ENCODE measurements at places on chromosomes 6 and 20.

GRCh38 chr6:42783876-42784642 lies 2.2 kb downstream of the BICRAL start:
- DNase-seq: no peak

GRCh38 chr20:38165089-38165965 lies at the start of gene TGM2:
Gene TGM2 (minus strand): TSS chr20:38165270. CDS start chr20:38165198, 72 bp downstream.
- DNase-seq: no peak

DNA sequence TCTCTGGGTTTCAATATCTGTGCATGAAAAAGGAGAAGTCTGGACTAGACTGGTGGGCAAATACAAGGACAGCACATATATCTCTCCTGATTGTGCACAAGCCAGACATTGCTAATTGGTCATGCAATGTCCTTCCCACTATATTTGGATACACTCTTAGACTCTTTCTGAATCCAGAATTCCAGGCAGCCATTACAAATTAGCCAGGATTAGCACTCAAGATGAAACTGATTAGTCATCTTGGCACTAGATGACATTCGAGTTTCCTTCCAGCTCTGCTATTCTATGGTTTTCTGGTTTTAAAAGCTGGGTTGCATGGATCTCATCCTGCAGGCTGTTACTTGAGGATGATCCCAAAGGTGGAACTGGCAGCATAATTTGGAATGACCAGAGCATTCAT lies 73.2 kb downstream of the SCP2D1 start:
- no peak for DNase-seq

- DNase-seq: no peak
Observed at GRCh38 chr20:11700831-11701230, 216.9 kb upstream of the BTBD3 start.

GRCh38 chr6:31178143-31179041 lies 7.9 kb upstream of the POU5F1 start:
- no peak for DNase-seq

- no peak for DNase-seq
Observed at GRCh38 chr6:135465307-135465706, 32.2 kb downstream of the AHI1 start.

GRCh38 chr6:38644951-38645350 lies 5.2 kb upstream of the BTBD9 start:
- DNase-seq: no peak

- no peak for DNase-seq
Observed at GRCh38 chr6:119856136-119856535, 506.6 kb upstream of the MAN1A1 start.

GRCh38 chr6:20116792-20117191 lies 95.5 kb downstream of the MBOAT1 start:
- no peak for DNase-seq

DNA sequence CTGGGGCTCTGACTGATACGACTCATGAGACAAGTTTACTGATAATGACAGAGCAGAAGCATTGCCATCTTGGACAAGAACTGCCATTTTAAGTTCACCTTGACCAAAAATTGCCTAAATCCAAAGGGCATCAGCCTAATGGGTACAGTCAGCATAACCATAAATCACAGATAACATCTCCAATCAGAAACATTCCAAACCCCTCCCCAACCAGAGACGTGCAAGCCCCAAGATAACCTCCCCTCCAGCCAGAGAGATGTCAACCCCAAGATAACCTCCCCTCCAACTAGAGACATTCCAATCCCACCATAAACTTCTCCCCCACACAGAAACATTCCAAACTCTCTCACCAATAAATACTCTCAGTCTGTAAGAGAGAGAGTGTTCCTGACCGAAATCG lies 10.5 kb downstream of the GPLD1 start:
- DNase-seq: no peak

DNA sequence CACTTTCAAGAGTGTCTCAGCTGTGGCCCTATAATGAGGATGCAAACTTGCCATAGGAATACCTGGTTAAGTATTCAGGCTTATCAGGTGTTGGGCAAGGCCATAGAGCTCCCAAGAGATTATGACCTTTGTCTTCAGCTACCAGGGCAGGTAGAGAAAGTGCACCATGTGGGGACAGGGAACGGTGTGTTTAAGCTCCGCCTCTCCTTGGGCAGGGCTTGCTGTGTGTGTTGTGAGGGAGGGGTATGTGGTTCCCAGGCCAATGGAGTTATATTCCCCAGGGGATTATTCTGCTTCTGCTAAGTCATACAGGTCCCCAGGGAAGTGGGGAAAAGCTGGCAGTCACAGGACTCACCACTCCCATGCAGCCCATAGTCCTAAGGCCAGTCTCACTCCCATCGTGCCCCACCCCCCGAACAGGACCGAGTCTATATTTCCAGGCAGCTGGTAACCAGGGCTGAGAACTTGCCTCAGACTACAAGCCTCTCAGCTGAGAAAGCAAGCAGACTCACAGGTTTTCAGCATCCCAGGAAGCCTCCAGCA lies 660.2 kb downstream of the HTR1B start:
- no peak for DNase-seq

GRCh38 chr6:110039981-110040383 lies 61.9 kb downstream of the GPR6 start:
- DNase-seq: peak; percentile 5

- no peak for DNase-seq
Observed at GRCh38 chr20:1163105-1163504, 21.7 kb downstream of the TMEM74B start.

DNA sequence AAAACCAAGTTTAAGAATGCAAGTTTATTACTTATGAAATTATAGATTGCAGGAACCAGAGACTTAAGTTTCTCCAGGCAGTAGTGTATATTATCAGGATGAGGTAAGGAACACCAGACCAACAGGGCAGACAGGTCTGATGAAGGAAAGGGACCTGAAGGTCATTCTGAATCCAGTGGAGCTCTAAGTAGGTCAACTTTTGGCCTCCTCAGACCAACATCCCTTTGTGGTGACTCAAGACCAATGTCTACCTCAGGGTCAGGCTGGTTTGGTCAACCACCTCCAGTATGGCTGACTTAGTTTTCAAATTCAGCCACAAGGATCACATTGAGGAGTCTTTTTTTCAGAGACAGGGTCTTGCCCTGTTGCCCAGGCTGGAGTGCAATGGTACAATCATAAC lies 38.7 kb upstream of the TFAP2A start:
- no peak for DNase-seq

- DNase-seq: no peak
Observed at GRCh38 chr20:55580475-55580874, 424.8 kb downstream of the CBLN4 start.

- DNase-seq: no peak
Observed at GRCh38 chr6:133631421-133631820, 257.5 kb upstream of the TCF21 start.

DNA sequence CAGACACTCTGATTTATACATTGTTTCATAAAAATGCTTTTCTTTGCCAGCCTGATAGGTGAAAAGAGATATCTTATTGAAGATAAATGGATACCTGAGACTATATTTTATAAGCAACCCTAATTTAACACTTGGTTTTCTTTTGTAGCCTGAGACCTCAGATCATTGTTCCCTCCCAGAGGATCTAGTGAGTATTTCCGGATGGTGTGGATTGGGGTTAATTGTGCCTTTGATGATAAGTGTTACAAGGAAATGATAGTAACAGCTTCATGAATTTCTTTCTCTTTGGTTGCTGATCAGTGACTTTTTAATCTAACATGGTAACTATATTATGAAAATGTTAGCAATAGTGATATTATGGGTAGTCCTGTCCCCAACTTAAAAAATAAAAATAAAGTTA lies 30.4 kb downstream of the KDM1B start:
- DNase-seq: no peak

- DNase-seq: no peak
Observed at GRCh38 chr20:58086763-58087561, 141.5 kb downstream of the ANKRD60 start.

- DNase-seq: no peak
Observed at GRCh38 chr6:10886691-10887502, at the start of gene SYCP2L. Gene SYCP2L (plus strand): TSS chr6:10887052. CDS start chr6:10887127, 75 bp downstream.

GRCh38 chr20:59437601-59438031 lies 137.2 kb downstream of the EDN3 start:
- no peak for DNase-seq

GRCh38 chr6:109762166-109762565 lies 71.1 kb downstream of the FIG4 start:
- no peak for DNase-seq

Data from activated naive CD4-positive, alpha-beta T cell (primary cell).